ENCODE measurements at places on chromosomes 13 and 19. TPM values are rescaled to one million over a fixed set of nuclear protein-coding genes. Genes with fewer than 3 reads are reported as not detected.

GRCh38 chr13:99371956-99372355 is 64.8 kb upstream of the GPR183 start:
- no peak overlapping the region for H3K4me3 ChIP-seq
- DNase-seq = no peak
- peaks cover 16% of the 10 kb centered on the region for H3K36me3 ChIP-seq
- H3K27ac ChIP-seq = peak overlapping the region; percentile 62
- H3K27me3 ChIP-seq = no peaks in the 10 kb centered on the region
- peaks cover 64% of the 10 kb centered on the region for H3K4me1 ChIP-seq

The PTH2 gene
- not detected for total RNA-seq

- H3K36me3 ChIP-seq = peaks cover 51% of the 10 kb centered on the region
- H3K4me1 ChIP-seq = no peaks in the 10 kb centered on the region
- no peak overlapping the region for H3K4me3 ChIP-seq
- H3K27ac ChIP-seq = no peak overlapping the region
- DNase-seq = no peak
- H3K27me3 ChIP-seq = no peaks in the 10 kb centered on the region
Measured at GRCh38 chr19:48913114-48913889, 13.2 kb downstream of the NUCB1 start.

The PNMA8B gene
- 0.08 TPM for total RNA-seq

DNA sequence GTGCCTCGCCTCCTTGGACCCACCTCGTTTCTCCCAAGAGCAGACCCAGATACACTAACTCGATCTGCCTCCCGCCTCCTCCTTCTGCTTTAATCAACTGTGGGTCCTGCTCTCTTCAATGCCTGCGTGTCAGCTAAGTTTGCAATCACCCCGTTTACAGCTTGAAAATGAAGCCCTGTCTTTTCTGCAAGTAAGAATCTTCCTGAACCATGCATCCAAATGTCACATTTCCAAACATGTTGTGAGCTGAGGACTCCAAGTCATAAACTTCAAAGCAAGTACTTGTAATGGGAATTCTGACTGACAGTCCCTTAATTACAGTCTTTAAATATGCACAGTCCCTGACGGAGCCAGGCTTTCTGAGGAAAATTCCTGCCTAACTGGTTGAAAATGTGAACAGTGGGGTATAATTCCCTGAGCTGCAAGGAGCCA is 154.9 kb upstream of the UQCRFS1 start:
- H3K27me3 ChIP-seq = no peaks in the 10 kb centered on the region
- H3K27ac ChIP-seq = no peak overlapping the region
- H3K4me3 ChIP-seq = no peak overlapping the region
- H3K4me1 ChIP-seq = no peaks in the 10 kb centered on the region
- no peaks in the 10 kb centered on the region for H3K36me3 ChIP-seq
- no peak for DNase-seq

The IGFL1 gene
- not detected for total RNA-seq

All from natural killer cell (primary cell).